GOT3 (cell line): ENCODE measurements at places on chromosomes 7 and 10.
A peak's percentile ranks its signal among the peaks of the same experiment; 100 is the strongest.

- no peak for DNase-seq
Observed at GRCh38 chr7:47181746-47182361, 400.1 kb downstream of the TNS3 start.

GRCh38 chr7:117995850-117996650 lies 122.8 kb upstream of the CTTNBP2 start:
- no peak for DNase-seq

DNA sequence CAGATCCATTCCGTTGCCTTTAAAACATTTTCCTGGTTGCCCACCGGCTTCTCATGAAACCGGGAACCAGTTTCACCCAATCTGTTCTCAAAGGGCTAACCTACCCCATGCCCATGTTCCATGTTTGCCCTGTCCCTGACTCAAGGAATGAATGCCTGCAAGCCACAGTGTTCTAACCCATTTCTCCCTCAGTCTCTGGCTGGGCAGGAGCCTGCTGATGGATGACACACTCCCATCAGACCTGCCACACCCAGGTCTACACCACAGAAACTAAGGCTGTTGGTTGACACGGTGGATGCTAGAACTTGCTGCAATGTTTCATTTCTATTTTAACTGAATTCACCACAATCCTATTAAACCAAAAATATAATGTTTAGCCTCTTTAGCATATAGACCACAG lies 15.6 kb downstream of the CLRN3 start:
- DNase-seq: no peak

DNA sequence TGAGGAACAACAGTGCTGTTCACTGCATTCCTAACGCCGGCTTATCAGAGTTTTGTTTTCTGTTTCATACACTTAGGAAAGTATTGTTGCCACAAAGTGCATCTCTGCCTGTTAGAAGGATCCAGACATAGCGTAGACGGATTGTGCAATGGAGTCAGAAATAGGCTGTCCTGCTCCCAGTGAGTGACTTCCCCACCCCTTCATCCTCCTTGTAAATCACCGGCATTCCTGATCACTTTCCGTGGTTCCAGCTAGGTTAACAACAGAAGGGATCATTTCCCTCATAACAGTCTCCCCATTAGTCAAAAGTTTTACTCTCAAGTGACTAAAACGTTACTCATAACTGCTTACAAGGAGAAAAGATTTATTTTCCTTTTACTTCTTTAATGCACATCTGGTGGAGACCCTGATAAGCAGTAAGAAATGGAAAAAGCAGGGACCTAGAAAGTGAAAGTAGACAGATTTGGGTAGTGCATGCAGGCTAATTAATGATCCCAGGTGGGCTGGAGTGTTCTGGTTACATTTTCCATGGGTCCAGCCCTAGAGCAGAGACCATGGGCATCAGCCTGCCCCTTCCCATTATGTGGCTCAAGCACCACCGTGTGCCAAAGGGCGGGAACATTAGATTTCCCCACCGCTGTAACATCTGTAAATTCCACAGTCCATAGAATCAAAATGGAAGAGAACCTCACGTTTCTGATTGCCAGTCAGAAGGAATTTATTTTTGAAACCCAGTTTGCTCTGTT lies 395.1 kb upstream of the GALNT17 start:
- DNase-seq: no peak

DNA sequence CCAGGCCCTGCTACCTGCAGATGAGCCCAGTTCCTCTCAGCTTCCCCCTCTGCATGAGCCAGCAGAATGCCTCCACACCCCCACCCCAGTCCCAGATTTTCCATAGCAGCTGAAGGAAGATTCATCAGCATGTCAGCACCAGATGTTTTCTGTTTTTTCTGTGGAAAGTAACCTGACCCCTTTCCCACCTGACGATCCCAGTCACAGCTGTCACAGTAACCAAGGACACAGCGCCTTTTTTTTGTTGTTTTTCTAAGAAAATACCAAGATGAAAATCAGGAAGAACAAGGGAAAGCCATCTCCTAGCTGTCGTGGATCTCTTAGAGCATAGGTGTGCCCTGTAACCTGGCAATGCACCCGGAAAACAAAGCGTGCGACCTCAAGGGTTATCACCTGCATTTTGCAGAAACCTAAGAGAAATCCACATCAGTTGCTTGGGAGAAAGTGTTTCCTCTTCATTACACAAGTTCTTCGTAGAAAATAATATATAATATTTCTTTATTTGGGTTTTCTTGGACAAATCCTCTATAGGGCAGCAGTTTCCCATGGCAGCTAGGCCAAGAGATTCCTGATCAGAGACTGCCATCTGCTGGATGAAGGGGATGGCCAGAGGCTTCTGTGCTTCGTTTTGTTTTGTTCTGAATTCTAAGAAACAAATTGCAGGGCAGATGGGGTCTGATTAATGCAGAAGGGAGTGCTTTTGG lies 401.9 kb downstream of the TNS3 start:
- DNase-seq: peak; percentile 37

DNA sequence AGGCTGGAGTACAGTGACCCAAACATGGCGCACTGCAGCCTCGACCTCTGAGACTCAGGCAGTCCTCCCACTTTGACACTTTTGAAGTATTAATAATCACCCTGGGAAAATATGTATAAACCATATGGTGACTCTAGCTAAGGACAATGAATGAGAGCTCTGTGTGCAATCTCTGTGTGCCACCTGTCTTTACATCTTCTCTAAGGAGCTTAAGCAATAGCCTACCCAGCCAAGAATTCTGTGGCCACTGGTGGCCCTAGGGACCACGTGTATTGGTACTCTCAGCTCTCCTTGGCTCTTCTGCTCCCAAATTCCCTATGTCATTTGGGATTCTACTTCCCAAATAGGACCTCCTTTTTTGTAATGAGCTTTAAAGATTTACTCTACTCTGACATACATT lies 23.7 kb downstream of the FGF8 start:
- no peak for DNase-seq

DNA sequence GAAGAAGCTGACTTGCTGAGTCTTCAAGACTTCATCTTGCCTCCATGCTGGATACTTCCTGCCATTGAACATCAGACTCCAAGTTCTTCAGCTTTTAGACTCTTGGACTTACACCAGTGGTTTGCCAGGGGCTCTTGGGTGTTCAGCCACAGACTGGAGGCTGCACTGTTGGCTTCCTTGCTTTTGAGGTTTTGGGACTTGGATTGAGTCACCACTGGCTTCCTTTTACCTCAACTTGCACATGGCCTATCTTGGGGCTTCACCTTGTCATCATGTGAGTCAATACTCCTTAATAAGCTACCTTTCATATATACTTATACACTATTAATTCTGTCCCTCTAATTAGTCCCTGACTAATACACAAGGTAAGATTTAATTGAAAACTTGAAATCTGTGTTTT lies 361.7 kb upstream of the SEMA3C start:
- no peak for DNase-seq

DNA sequence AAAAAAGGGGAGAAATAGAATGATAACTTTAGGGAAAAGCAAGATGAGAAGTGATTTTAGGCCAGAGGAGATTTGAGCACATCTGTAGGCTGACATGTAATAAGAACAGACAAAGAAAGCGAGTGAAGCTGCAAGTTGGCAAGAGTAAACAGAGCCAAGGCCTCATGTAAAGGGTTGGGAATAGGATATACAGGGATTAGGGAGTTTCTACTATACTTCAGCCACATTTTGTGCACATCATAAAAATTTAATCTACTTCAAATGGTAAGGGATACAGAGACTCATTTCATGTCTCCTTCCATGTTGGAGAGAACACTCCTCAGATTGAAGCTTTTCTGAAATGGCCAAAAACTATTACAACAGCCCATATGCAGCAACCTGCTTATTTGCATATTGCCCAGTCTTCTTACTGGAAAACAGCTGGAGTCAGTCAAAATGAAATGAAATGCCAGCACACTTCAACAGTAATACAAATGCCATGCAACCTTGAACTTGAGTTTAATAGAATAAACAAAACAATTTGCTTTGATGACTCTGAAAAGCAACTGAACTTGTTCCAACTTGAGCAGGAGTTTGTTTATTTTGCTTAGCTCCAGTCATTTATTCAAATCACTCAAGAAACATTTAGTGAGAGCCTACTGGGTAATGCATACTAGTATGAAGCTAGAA lies 49.9 kb downstream of the NRCAM start:
- DNase-seq: no peak

DNA sequence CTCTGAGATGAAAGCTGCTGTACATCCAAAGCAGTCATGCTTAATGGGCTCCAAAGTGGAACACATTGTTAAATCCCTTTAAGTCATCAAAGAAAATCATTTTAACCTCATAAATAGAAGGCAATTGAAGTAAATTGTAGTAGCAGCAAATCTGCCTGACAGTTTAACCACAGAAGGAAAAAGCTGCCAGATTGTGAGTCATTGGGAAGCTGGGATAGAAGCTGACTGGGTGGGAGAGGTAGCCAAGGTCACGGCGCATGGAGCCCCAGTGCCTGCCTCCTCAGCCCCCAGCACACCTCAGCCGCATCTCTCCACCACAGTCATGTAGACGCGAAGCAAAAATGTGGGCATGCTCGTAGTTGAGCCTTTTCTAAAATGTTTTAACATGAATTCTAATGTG lies 44.0 kb downstream of the TARP start:
- DNase-seq: no peak

GRCh38 chr7:78521961-78522360 lies 723.4 kb downstream of the PHTF2 start:
- no peak for DNase-seq

GRCh38 chr7:37149051-37149772 lies 299.5 kb downstream of the ELMO1 start:
- no peak for DNase-seq
